NCI-H2029 (cell line): ENCODE measurements at places on chromosomes 6 and 20.

- DNase-seq = peak; percentile 55
Observed at GRCh38 chr6:112575309-112575834, 228.2 kb downstream of the RFPL4B start.

DNA sequence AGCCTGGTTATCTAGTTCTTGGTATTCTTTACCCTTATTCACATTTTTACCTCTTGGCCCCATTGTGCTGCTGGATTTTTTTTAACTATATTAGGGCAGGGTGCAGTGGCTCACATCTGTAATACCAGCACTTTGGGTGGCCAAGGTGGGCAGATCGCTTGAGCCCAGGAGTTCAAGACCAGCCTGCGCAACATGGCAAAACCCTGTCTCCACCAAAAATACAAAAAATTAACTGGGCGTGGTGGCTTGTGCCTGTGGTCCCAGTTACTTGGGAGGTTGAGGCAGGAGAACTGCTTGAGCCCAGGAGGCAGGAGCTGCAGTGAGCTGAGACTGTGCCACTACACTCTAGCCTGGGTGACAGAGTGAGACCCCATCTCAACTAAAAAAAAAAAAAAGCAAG, 12.2 kb upstream of the TAF8 start:
- DNase-seq = no peak

- no peak for DNase-seq
Observed at GRCh38 chr20:19644085-19644484, 114.0 kb upstream of the RIN2 start.

- DNase-seq = no peak
Observed at GRCh38 chr20:15220778-15221565, 883.6 kb upstream of the FLRT3 start.

- DNase-seq = no peak
Observed at GRCh38 chr20:39105551-39105950, 143.4 kb downstream of the DHX35 start.

GRCh38 chr20:14332866-14333265, 4.5 kb downstream of the FLRT3 start:
- DNase-seq = no peak

DNA sequence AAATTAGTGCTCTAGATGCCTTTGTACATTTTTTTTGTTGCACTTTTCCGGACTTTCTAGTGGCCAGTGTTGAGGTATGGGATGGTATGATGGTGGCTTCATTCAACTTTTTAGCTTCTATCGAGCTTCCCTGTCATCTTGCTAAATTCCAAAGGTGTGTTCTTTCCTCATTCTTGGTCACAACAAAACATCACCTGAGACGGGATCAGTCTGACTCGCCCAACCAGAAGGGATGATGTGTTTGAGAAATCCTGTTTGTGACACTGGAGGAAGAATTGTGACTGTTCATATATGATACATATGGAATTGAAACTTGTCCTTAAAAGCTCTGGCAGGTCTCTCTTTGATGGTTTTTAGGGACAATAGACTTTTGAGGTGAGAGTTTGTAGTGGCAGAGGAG, 33.8 kb downstream of the KCNS1 start:
- DNase-seq = no peak

DNA sequence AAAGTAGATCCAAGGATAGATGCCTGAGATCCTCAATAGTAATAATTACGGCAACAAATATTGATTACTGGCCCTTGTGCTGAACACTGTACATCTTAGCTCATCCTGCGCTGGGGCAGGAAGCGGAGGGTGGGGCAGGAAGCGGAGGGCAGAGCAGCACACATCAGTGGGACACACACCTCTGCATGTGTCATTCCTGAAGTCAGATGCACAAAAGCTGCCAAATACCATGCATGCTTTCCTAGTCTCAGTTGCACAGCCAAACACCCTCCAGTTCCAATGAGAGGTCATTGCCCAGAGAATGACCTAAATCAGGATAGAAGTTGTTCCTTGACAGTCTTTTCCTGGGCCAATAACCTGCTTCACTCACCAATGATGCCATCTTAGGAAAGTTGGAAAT, 74.4 kb upstream of the FOXC1 start:
- DNase-seq = no peak

- DNase-seq = no peak
Observed at GRCh38 chr6:90183587-90184333, 112.9 kb downstream of the BACH2 start.

DNA sequence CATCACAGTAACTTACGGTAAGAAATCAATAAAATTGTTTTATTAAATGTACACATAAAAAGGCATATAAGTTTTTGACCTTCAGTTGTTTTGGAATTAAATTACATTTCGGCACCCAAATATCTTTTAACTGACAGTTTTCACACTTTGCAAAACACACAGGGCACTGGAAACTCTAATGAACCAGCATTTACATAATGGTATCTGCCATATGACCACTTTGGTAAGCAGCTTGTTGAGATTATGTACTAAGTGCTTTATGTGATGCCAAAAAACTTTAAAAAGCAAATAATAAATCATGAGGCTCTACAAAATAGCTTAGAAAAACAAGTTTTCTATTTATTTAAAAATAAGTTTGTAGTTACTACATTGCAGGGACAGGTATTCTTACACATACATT, 68.2 kb downstream of the IRAK1BP1 start:
- no peak for DNase-seq

DNA sequence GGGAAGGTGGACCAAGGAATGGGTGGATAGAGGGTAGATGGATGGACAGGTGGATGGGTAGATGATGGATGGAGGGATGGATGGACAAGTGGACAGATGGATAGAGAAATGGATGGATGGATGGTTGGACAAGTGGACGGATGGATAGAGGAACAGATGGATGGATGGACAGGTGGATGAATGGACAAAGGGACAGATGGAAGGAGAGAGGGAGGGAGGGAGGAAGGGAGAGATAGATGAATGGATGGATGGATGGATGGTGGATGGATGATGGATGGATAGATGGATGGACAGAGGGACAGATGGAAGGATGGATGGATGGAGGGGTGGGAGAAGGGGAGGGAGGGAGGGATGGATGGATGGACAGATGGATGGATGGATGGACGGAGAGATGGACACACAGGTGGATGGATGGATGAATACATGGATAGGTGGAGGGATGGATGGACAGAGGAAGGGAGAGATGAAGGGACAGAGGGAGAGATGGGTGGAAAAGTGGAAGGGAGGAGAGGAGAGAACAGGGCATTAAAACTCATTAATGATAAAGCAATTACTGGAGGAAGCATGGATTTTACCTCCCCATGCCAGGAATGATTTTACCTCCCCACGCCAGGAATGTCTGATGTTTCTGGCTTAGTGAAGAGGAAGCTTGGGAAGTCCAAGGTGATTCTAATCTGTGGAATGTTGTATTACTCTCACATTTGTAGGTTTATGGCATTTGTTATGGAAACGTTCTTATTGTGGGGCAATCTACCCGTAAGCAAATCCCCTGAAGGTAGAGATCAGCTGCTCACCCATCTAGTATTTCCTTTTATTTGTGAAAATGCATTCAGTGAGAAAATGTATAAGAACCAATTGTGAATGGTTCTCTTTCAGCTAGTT, 383.3 kb downstream of the TAF4 start:
- DNase-seq = no peak

GRCh38 chr20:38152175-38152620, 12.9 kb downstream of the TGM2 start:
- no peak for DNase-seq

DNA sequence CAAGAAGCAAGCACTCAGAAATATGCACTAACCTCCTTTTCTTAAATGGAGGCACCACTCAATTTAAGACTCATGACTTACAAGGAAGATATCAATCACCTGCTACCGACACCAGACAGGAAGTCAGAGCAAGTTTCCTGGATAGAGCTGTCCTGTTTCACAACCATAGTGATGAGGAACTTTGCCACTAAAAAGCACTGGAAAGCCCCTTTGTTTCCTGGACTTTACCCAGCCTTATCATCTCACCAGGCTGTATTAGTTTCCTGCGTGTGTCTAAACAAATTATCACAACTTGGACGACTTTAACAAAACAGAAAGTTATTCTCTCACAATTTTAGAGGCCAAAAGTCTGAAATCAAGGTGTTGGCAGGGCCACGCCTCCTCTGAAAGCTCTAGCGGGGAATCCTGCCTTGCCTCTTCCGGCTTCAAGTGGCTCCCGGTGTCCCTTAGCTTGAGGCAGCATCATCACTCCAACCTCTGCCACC, 253.8 kb upstream of the STXBP5 start:
- no peak for DNase-seq

GRCh38 chr20:62303340-62304226, 786 bp downstream of the ADRM1 start:
- no peak for DNase-seq

GRCh38 chr6:105907301-105907700, 178.8 kb upstream of the PRDM1 start:
- no peak for DNase-seq

DNA sequence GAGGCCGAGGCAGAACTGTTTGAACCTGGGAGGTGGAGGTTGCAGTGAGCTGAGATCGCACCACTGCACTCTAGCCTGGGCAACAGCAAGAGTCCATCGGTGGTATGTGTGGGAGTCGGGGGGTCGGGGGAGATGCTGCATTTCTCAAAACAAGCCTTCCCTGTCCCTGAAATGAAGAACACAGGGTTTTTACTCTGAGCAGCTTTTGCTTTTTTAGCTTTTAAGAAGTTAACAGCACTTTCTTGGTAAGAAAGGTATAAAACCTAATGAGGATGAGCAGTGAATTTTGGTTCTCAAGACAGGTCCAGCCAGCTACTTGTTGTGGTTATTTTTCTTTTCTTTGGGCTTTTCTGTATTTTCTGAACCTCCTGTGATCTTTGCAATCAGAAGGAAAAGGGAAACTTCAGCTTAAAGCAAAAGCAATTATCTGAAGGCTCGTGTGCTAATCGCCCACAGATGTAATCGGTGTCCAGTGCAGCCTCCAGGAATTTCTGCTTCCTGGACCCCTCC, 3.7 kb downstream of the RPL10A start:
- DNase-seq = no peak

DNA sequence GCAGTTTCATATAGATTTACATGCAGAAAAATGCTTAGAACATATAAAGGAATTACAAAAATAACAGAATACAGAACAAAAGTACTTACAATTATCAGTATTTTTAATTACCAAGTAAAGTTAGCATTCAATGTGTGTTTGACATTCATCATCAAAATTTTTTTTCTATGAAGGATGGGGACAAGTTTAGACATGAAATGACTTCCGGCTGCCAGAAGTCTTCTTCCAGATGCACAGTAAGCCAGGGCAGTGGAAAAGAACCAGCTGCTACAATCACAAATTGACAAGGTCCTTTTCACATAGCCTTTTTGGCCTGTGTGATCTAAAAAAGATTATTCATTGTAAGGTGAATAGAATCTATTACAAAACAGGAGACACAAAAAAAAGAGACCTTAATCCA, 73.8 kb downstream of the HUS1B start:
- no peak for DNase-seq

- no peak for DNase-seq
Observed at GRCh38 chr20:22533823-22534751, 50.3 kb downstream of the FOXA2 start.

- DNase-seq = no peak
Observed at GRCh38 chr6:44869321-44869897, 458.7 kb upstream of the RUNX2 start.

DNA sequence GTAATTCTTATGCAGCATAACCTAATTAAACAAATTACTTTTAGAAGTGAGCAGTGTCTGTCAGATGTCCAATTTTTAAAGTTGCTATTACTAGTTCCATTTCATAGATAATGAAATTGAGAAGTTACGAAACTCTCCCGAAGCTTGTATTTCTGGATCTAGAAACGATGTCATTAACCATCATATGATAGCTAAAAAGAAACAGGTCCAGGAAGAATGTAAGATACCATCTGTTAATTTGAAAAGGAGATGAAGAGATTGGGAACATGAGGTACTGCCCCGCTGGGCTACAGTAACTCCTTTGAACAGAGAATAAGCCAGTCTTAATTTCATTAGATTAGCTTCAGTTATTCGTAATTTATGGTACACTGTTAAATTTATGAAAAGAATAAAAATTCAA, 47.5 kb upstream of the TMX4 start:
- no peak for DNase-seq

- DNase-seq = no peak
Observed at GRCh38 chr20:33209789-33210188, 7.4 kb upstream of the BPIFA3 start.

DNA sequence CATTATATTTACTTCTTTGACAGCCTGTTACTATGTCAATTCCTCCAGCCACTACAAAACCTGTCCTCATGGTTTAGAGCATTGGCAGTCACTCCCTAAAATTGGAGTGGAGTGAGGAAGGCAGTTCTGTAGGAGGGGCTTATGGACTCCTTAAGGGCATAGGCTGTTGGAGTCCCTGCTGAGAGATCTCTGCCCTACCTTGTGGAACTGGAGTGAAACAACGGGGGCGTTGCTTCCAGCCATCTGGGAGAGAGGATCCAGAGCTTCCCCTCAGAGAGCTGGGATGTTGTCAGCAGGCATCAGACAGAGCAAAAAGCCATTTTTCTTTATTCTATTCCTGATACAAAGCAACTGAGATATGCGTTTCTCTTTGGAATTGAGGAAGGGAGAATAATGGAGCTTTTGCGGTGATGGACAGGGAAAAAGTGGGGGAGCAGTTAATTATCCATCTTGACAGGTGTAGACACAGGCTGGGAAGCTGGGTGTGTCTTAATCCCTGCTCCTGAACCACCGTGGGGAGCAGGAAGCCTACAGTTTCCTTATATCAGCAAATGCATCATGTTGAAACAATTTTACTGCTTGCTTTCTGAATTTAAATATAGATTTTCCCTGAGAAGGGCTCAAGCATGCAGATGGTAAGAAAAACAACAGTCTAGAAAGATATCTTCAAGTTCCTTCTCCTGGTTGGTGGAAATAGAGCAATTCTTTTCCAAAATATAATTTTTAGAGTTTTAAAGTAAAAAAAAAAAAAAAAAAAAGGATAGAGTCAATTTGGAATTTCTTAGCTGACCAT, 402.5 kb downstream of the PLCB1 start:
- DNase-seq = no peak

DNA sequence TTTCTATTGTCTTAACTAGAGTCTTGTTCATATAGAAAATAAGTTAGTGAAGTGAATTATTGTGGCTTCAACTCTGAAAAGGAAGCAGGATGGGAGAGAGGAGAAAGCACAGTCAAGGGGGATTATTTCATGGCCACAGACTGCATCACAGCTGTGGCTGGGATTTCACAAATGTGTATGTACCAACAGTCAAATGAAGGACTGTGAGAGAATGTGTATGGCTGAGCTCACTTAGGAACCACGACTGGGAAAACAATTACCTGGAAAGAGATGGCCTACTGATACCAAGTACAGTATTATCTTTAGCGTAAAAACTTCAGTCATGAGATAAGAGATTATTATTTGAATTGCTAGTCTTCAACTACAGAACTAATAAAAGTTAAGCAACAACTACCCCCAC, 54.9 kb downstream of the SESN1 start:
- no peak for DNase-seq

DNA sequence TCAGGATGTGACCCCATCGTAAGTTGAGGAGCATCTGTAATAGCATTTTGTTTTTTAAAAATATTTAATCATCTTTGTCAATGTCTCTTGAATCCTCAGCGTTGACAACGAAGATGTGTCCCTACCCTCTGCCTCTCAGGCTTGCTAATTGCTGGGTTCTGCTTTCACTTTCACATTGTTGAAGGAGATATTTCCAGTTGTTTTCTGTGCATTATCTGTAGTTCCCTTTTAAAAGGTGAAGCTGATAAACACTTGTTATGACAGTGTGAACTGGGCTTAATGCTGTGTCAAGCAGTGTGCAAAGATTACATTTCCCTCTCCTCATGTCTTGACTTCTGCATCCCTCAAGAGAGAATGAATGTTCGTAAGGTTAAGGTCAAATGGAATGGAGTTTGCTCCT, 54.9 kb downstream of the CSE1L start:
- no peak for DNase-seq
